ENCODE measurements at places on chromosomes 6 and 20.

DNA sequence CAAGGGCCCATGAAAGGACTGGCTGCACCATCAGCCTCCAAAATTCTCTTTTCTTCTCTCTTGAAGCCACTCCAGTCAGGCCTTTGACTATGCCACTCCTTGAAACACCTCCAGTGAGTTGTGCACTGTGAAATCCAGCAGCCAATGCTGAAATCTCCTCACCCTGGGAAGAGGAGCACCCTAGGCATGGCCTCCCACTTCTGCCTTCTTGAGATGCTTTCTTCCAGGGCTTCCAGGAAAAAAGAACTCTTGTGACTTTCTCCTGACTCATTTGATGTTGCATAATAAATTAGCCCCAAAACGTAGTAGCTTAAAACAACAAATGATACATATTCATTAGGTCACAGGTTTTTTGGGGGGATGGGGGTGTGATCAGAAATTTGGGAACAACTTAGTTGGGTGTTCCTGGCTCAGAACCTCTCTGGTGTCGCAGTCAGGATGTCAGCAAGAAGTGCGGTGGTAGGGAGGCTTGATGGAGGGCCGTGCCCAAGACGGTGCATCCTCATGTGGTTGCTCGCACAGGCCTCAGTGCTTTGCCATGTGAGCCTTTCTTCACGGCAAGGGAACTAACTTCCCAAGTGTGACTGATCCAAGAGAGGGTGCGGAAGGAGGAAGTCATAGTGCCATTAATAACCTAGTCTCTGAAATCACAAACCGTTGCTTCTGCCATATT lies 12.1 kb downstream of the NCR2 start:
- no peak for DNase-seq

DNA sequence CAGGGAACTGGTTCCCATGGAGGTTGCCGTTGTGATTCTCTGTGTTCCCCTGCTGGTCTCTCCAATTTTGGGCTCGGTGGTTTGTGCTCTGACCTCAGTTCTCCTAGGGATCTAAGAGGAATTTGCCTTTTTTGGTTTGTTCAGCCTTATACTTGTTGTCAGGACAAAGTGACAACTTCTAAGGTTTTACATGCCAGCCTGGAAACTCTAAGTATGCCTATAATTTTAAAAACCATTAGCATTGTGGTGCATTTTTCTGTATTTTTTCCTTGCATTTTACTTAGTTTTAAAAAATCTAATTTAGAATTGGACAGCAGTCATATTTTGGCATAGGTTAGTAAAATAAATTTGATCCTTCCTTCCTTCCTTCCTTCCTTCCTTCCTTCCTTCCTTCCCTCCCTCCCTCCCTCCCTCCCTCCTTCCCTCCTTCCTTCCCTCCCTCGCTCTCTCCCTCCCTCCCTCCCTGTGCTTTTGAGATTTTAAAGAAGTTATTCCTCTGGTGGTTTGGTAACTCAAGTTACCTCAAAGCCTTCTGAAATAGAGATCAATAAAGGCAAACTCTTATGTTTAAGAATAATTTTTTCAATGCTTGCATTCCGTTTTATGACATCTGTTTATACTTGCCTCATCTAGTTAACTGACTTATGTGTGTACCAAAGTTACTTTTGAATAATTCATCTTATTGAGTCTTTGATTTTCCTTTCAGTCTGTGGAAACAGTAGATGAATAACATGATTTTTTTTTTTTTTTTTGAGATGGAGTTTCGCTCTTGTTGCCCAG lies 141.3 kb upstream of the RGS17 start:
- DNase-seq, result no peak

DNA sequence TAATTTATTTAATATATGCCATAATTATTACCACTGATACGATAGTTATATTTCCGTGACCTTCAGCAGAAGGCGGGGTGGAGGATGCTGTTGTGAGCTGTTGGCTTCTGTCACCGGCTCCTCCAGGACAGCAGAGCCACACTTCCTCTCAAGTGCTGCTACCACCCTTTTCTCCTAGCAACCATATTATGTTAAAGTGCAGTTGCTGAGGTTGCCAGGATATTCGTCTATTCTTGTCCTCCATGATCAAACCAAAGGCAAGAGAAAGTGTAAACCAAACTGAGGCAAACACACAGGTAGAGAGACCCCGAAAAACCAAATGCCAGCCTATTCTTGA lies 27.8 kb downstream of the RGS17 start:
- peak; percentile 24 for DNase-seq

DNA sequence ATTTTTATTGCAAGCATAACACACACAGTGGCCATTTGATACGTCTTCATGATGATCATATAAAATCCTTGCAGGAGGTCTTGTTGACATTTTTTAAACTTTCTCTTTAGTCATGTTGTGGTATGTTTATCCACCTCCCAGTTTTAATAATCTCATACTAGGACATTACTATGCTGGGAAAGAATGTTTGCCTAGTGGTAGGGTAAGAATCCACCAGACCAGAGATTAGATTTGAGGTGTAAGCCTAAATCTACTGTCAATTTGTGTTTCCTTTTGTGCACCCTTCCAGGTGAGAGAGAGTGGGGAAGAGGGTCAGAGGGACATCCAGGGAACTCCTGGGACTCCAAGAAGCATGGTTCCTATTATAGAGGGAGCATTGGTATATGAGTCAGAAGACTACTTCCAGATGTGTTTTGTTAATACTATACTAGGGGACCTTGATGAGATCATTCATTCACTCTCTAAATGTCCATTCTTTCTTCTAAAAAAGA lies 298.3 kb upstream of the SASH1 start:
- no peak for DNase-seq

DNA sequence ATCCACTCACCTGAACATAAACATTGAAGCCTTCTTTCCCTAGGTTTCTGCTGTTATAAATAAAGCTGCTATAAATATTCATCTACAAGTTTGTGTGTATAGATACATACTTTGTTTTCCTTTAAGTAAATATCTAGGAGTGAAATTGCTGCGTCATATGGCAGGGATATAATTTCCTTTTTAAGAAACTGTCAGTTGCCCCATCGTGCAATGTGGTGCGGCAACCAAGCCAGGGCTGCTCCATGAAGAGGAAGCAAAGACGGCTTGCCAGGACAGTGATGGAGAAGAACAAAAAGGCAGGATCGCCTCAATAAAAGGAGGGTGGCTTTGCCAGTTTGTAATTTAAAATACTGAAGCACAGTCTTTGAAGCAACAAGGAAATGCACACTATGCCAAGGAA lies 36.6 kb downstream of the CITED2 start:
- DNase-seq, result no peak

DNA sequence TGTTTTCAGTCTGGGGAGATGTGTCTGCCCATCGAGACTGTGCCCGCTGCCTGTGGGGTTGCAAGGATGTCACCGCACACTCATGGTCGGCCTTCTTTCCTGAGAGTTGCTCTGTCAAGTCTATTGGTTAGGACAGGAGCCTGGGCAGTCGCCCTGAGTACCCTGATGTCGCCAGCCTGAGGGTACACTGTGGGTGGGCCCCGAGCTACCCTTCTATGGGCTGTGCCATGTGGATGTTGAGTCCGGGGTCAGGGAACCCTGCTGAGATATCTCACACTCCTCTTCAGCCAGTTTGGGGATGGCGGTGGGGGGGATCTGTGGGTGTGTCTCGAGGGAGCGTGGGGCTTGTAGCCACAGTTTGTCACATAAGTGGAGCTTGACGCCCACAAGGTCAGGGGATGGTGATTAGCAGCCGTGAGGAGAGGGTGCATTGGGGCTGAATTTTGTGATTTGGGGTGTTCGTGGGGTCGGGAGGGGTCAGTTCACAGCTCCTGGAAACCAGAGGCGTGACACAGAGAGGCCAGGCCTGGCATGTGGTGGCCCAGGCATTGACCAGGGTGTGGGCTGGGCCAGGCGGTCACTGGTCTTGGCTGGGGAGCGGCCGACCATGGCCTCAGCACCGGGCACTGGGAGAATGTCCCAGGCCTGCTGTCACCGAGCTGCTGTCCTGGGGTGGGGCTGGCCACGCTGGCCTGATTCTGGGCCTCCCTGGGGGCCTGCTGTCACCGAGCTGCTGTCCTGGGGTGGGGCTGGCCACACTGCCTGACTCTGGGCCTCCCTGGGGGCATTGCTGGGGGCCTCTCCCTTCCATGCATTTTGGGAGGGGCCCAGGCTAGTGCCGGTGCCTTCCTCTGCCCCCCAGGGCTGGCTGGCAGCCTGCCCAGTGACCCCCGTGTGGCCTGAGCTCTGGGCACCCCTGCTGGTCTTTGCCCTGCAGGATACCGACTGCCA lies 1.6 kb upstream of the NPBWR2 start:
- DNase-seq, result no peak

- DNase-seq, result no peak
Measured at GRCh38 chr6:30542404-30542725, 13.9 kb downstream of the GNL1 start.

GRCh38 chr6:24227556-24227955 lies 101.5 kb downstream of the NRSN1 start:
- no peak for DNase-seq
